ENCODE measurements at places on chromosomes 3 and 15.

DNA sequence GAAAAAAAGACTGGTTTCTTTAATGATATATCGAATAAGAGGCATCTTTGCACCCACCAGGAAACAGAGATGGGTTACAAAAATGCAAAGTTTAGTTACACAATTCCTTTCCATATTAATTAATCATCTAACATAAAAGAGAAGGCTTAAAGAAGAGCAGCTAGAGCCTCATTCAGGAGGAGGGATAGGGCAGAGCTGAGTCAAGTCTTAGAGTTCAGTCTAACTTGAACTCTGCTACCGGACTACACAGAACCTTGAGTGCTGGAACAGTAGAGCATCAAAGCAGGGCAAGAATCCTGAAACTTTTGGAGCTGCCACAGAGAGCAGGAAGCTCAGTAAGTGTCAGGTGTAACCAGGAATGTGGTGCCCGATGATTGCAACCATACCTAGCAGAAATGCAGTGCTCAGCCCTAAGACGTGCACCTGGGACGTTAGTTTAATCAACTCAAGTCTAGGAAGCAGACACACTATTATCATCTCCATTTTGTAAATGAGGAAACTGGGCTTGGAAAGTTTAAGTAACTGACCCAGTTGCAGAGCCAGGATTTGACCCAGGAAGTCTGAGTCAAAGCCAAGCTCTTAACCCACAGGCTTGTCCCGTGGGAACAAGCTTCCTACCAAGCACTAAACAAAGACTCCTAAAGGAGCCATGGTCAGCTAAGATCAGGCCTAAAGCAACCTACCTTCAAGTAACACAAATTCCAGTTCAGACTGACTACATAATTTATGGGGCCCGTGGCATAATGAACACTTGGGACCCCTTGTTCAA lies 187.4 kb downstream of the FOXP1 start:
- no peak for DNase-seq

DNA sequence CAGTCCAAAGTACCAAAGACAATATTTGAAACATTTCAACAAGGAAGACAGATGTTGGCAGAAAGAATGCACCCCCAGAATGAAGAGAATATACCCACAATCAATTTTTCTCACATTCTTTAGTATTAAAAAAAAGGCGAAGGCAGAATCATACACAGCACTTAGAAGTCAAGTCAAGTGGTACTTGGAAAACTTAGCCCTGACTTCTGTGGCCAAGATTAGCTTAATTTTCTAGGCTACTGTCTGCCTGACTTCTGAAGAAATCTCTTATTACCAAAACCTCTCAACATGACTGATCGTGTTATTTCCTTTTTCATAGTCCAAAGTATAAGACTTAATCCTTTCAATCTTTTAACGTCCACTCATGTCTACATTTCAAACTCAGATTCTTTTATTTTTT lies 60.7 kb downstream of the PBRM1 start:
- no peak for DNase-seq

DNA sequence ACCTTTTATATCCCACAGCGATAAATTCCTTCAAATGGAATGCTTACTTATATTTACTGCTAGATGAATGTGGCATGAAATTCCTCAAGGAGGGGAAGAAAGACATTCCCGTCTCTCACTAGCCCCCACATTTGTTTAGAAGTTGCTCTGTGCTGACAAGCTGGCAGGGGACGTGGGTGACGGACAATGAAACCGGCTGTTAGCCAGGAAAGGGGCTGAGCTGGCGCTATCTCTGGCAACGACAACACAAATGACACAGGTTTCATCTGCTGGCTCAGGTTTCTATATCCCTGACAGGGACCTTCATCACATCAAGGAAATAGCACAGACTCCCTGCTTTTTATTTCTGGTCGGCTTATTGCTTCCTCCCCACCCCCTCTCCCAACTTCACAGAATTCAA lies 15.8 kb downstream of the RUVBL1 start:
- DNase-seq: no peak

GRCh38 chr15:69410248-69410874 lies 3.8 kb upstream of the KIF23 start:
- no peak for DNase-seq

DNA sequence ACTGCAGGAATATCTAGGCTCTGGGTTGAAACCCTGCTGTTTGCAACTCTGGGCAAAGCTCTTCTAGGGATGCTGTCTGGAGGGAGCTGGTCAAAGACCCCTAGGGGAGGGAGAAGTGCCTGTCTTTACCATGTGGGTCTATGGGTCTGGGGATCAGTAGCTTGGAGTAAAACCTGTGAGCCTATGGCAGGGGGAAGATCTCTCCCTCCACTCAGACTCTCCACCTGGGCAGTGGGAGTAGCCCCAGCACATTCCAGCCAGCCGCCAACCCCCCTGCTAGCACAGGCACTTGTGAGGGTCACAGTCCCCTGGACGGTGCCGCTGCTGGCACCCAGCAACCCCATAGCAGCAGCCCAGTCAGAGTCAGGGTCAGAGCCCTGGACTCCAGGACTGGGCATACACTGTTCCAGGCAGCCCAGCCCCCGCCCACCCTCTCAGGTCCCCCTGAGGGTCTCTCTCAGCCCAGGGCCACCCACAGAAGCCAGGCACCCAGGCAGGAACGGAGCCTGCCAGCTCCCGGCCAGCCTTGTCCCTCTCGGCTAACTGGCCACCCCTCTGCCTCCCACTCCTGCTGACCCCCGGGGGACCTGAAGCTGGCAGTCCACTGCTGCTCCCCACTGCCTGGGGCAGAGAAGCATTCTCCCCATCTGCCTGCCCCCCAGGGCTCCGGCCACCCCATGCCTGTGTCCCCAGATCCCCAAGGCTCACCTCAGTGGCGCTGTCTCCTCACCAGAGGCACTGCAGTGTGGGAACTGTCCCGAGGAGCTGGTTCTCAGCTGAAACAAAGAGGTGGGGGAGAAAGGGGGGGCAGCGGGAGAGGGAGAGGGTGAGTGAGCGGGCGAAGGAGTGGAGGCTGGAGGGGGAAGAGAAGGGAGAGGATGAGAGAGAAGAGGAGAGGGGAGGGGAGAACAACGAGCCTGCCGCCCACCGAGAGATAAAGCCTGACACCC lies 10.8 kb downstream of the GLYCTK start:
- peak; percentile 60 for DNase-seq

- no peak for DNase-seq
Measured at GRCh38 chr3:193830791-193831191, 237.8 kb downstream of the OPA1 start.

DNA sequence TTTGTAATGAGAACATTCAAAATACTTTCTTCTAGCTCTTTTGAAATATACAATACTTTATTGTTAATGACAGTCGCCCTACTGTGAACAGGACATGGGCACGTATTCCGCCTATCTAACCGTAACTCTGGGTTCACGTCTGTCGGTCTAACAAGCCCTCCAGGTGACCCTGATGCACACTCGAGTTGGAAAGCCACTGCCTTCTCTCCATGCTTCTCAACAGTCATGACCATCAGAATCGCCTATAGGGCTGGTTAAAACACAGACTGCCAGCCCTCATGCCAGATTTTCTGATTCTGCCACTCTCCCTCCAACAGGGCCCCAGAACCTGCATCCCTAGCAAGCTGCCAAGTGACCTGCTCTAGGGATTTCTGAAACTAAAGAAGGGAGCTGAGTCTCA lies 140.2 kb downstream of the FOXP1 start:
- no peak for DNase-seq

DNA sequence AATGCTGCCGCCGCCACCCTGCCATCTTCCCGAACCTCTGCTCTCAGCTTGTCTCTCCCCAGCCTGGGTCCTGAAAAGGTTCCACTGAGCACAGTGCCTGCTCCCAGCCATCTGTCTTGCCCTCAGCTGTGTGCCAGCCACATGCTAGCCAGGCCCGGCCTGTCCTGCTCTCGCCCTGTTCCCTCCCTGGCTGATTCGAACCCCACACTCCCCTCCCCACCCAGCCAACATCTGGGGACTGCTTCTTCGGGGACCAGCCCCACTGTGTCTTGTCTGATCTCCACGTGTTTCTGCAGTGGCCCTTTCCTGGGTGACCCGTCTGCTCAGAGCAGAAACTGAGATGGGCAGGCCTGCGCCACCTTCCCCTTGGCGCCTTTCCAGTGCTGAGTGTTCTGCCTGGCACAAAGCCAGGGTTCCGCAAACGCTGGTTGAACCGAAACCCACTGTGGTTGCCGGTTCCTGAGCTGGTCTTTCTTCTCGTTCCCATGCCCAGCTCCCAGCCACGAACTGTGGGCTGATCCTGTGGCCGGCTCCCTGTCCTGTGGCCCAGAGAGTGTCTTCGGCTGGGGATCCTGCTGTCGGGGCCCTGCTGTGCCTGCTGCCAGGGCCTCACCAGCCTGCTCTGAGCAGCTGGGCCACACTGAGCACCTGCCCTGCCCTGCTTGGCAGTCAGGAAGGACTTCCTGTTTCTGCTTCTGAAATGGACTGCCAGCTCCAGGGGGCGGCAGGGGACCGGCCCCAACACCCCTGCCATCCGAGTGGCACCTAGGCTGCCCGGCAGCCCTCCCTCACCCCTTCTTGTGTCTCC lies 62.7 kb upstream of the KLF13 start:
- peak; percentile 54 for DNase-seq

DNA sequence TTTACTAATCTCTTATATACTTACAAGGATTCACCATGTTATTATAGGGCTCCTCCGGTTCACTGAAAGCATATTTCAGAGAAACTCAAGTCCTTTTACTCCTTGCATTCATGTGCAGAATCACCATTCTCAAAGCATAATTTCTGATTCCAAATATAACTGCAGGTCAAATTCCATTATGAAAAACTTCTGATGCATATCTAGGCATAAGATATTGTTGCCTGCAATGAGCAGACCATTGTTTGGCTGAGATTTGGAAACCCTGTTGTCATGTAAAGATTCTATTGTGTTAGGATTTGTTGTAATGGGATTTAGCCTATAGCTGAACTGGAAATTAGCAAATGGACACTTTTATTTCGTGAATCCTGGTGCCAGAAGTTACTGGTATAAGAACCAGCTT lies 69.5 kb upstream of the PRICKLE2 start:
- DNase-seq: no peak

GRCh38 chr3:176905331-176905730 lies 292.0 kb downstream of the TBL1XR1 start:
- DNase-seq: no peak

DNA sequence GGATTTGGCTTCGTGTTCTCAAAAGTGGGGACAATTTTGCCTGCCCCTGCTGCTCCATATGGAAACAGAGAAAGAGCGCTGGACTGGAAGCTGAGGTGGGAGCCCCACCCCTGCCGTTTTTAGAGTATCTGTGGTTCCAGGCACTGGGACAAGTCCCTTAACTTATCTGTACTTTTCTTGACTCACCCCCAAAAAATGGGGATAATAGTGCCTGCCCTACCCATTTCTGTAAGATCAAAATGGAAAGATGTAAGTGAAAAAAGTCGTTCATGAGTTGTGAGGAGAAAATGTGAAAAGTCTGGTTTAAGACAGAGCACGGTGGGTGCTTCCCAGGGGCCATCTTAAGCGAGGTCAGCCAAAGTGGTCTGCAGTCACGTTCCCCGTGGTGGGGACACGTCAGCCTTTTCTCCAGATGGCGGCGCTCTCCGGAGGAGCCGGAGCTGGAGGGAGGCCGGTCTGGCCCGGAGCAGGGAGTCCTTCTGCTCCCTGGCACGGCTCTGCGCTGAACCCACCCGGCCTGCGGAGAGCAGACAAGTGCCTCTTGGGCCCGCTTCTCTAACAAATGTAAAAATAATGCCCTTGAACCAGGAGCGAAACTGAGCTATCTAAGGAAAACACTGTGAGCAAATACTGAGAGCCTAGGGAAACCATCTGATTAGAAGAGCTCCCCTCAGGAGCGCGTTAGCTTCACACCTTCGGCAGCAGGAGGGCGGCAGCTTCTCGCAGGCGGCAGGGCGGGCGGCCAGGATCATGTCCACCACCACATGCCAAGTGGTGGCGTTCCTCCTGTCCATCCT lies at the start of gene CLDN18:
Gene CLDN18, plus strand, starts transcription at position 690 of the 797 bp plus-strand sequence. Its CDS starts 61 bp downstream, at position 751.
- DNase-seq: no peak

GRCh38 chr15:31609258-31609681 lies 282.6 kb downstream of the KLF13 start:
- peak; percentile 38 for DNase-seq

- DNase-seq: no peak
Measured at GRCh38 chr3:126373682-126374601, 16.7 kb upstream of the KLF15 start.

DNA sequence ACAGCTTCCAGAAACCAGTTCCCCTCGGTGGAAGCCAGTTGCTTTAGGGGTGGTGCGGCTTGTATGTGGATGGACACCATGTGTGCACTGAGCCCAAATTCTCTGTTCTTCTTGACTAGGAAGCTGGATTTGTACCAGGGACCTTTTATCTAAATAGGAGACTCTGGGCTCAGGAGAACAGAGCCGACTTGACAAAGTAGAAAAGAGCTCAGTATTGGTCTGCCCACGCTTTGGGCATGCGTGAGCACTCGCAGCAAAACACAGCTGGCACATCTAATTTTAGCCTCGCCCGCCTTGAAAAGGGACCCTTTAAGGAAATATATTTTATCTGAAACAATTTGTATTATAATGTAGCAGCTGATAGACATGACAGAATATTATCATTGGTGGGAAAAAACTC lies 1.1 kb upstream of the RBMS3 start:
- DNase-seq: peak; percentile 77

GRCh38 chr3:133742351-133743091 lies 3.7 kb upstream of the TF start:
- DNase-seq: no peak

DNA sequence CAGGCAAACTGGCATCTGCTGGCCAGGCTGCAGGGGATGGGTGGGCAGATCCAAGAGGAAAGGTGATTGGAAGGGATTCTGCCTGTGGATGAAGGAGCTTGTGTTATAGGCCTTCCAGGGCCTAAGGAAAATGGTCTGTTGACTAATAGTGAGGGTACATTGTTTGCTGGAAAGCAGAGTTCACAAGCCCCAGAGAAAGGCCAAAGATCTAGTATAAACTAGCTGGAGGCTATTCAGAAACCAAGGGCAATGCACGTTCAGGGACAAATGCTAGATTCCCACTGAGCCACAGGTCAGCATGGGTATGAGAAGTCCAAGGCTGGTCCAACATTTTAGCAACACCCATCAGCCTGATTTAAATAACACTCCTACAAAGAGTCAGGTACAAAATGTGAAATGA lies 74.7 kb downstream of the FBN1 start:
- no peak for DNase-seq

DNA sequence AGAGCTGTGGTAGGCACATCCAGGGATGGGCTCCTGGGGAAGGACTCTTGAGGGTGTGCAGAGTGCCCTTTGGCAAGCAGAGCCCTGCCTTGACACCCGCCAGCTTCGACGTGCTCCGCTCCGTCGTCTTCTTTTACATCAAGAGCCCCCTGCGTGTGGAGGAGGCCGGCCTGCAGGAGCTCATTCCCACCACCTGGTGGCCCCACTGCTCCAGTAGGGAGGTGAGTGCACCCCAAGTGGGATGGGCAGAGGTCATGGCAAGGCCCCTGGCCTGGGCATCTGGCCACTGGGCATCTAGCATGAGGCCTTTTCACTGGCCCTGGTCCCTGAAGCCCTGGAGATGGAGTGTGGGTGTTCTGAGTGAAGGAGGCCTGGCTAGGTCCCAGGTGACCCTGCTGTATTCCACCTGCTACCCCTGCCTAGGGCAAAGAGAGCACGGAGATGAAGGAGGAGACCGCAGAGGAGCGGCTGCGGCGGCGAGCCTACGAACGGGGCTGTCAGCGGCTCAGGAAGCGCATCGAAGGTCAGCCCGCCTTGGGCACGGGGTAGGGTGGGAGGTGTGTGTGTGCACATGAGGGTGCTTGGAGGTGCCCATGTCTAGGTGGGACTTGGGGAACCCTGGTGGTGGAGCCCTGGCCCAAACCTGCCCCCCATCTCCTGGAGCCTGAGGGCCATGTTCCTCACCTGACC lies 12.2 kb downstream of the RNF123 start:
- no peak for DNase-seq

Data from posterior cingulate gyrus (tissue), 11 donors.